ENCODE measurements at places on chromosomes 2 and 18. TPM values are rescaled to one million over a fixed set of nuclear protein-coding genes. Genes with fewer than 3 reads are reported as not detected.

The RAD51AP2 gene
- total RNA-seq = not detected

The LYPD6B gene
- total RNA-seq = not detected

The SLC16A14 gene
- 0.68 TPM for total RNA-seq

The ADD2 gene
- 1.5 TPM for total RNA-seq

The FLACC1 gene
- total RNA-seq = 0.68 TPM
